IgD-negative memory B cell (primary cell): ENCODE measurements at places on chromosomes 13 and 19. TPM values are rescaled to one million over a fixed set of nuclear protein-coding genes. Genes with fewer than 3 reads are reported as not detected.

Gene TCF3
- polyA plus RNA-seq = 28.6 TPM

Gene FFAR2
- polyA plus RNA-seq = not detected

Gene NUDT19
- 3.1 TPM for polyA plus RNA-seq

Gene DIRAS1
- polyA plus RNA-seq = 0.64 TPM

Gene TTC9B
- not detected for polyA plus RNA-seq

Gene ZNF136
- 21.9 TPM for polyA plus RNA-seq

Gene ZNF628
- 0.34 TPM for polyA plus RNA-seq

Gene MCEMP1
- 0.73 TPM for polyA plus RNA-seq
